KG1 (cell line): ENCODE measurements at places on chromosomes 7 and 10.

GRCh38 chr10:55374917-55375316, 573.9 kb upstream of the PCDH15 start:
- DNase-seq, result no peak

DNA sequence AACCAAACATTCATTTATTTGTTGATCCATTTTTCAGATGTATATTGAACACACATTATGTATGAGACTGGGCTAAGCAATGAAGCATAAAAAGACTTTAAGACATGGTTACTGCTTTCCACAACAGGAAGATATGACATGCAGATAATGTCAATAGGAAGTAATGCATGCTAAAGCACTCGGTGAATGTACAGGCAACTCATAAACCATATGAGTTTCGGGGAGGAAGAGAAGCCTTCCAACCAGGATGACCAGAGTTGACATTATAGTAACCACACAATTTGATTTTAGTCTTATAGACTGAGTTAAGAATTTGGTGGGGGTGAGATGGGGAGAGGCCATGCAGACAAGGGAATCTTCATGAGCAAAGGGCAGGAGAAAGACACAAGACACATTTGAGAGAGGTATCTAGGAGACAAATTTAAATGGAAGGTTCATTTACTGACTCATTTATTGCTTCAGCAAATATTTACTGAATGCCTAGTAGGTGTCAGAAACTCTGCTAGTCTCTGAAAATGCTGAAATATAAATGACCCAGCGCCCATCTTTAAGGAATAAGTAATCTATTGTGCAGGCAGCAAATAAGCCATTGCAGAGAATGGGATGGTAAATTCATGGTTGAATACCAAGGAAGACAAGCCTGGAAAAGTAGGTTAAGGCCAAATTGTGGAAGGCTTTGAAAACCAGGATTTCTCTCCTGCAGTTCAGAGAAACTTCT, 19.0 kb upstream of the SLK start:
- no peak for DNase-seq

GRCh38 chr7:50507898-50508470, 57.2 kb downstream of the DDC start:
- DNase-seq, result no peak

DNA sequence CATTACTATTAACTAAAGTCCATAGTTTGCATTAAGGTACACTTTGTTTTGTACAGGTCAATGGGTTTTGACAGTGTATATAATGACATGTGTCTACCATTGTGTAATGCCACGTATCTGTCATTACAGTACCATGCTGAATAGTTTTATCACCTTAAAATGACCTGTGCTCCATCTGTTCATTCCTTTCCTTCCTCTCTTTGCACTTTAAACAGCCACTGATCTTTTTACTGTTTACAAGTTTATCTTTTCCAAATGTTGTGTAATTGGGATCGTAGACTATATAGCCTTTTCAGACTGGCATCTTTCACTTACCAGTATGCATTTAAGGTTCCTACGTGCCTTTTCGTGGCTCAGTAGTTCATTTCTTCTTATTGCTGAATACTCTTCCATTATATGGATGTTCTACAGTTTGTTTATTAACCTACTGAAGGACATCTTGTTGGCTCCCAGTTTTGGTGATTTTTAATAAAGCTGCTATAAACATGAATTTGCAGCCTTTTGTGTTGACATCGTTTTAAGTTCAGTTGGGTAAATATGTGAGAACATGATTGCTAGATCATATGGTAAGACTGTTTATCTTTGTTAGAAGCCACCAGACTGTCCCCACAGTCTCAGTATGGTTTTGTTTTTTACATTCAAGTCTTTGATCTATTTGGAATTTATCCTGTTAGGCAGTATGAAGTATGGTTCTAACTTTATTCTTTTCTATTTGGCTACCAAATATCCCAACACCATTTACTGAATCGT, 24.7 kb downstream of the STAM start:
- DNase-seq, result no peak

DNA sequence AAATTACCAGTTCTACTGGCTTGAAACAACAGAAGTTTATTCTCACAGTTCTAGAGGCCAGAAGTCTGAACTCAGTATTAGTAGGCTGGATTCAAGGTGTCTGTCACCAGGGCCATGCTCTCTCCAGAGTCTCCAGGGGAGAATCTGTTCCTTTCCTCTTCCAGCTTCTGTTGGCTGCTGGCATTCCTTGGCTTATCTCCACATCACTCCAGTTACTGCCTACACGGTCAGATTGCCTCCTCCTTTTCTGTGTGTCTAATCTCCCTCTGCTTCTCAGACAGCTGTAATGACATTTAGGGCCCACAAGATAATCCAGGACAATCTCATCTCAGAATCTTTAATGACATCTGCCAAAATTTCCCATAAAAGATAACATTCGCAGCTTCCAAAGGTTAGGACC, 36.6 kb downstream of the MAPK8 start:
- no peak for DNase-seq

DNA sequence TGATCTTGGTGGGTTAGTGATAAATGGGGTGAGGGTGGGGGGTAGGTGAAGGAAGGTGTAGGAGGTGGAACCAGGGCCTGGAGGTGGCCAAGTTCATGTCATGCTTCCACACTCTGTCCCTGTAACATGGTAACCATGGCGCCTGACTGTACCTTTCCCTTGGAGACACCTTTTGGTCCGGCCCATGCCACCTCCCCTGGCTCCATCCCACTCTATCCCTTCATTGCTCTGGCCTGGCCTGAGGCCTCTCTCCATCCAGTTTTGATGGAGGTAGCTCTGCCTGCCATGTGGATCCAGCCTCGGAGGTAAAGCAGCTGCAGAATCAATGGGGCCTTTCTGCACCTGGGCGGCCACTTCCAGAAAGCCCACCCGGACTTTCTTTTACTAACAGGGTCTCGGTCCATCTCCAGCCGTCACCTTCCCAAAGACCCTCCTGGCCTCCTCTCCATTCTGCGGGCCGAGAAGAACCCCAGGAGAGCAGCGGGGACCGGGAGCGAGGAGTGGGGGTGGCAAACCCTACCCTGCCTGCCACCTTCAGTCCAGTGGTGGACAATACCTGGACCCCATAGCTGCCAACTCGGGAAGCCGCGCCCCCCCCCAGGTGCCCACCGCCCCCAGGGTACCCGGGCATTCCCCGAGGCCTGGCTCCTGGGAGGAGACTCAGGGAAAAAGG, 504 bp upstream of the TRRAP start:
- no peak for DNase-seq

DNA sequence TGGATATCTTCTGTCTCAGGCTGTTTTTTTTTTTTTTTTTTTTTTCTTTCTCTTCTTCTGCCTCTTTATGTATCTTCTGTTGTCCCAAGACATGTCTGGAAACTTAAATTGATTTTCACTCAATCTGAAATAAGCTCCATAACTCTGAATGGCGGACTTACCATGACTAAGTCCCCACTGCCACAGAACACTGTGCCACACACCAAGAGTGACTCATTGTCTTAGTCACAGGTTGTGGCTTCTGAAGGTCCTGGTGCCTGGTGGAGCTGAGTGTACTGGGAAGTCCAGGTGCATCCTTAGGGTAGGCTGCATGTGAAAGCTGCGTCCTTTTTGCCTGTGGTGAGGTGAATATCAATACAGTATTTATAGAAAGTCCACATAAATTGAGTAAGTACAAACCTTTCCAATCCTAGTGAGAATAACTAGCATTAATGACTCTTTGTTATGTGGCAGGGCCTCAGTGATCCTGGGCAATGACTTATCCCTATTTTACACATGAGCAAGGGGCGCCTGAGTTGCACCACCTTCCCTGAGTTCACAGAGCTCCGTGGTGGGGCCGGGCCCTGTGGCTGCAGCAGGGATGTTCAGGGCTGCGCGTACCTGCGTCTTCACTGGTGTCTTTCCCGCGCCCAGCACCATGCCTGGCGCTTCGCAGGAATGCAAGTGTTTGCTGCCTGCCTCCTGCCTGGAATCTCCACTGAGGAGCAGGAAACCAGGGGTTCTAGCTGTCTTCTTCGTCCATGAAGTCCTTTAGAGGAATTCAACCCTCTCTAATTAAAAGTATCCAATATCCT, 4.3 kb downstream of the PFKP start:
- DNase-seq, result no peak

DNA sequence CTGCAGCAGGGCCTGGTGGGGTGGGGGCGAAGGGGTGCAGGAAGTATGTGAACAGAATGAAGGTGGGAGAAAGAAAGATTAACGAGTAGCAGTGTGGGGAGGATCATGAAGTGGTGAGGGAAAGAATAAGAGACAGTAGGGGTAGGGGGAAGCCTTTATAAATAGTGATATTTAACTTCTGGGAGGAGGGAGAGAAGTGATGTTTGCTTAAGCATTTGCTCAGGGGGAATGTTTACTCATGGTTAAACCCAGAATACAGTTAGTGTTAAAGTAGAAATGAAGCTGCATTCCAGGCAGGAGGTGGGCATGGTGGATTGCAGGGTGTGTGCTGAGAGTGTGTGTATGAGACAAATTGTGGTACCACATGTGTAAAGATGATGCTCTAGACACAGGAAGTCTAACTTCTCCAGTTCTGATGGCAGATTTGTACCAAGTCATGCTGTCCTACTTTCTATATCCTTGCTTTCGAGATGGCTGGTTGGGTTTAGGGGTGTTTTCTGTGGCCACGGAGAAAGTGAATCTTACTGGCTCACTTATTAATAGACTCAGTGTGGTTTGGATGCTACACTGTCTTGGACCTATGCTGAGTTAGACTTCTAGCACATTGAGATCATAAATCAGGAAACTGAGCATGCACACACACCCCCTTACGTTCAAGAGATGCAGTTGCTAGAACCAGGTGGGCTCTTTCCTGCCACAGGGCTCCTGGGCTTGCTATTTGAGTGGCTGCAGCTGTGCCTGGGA, 10.6 kb upstream of the DNMBP start:
- no peak for DNase-seq

GRCh38 chr7:152959610-152960009, 200.1 kb downstream of the ACTR3B start:
- no peak for DNase-seq
